ENCODE measurements at places on chromosomes 2 and 18.
A peak's percentile ranks its signal among the peaks of the same experiment; 100 is the strongest.

- no peak overlapping the region for H3K4me3 ChIP-seq
- no peak overlapping the region for H3K27ac ChIP-seq
- no peak for DNase-seq
- no peaks in the 10 kb centered on the region for H3K4me1 ChIP-seq
- peaks cover 8% of the 10 kb centered on the region for H3K36me3 ChIP-seq
- no peaks in the 10 kb centered on the region for H3K27me3 ChIP-seq
Measured at GRCh38 chr2:204585930-204586329, 40.7 kb downstream of the PARD3B start.

GRCh38 chr2:206433190-206433589, 10.1 kb upstream of the ADAM23 start:
- H3K27ac ChIP-seq = no peak overlapping the region
- DNase-seq = no peak
- no peaks in the 10 kb centered on the region for H3K36me3 ChIP-seq
- no peaks in the 10 kb centered on the region for H3K4me1 ChIP-seq
- no peak overlapping the region for H3K4me3 ChIP-seq

DNA sequence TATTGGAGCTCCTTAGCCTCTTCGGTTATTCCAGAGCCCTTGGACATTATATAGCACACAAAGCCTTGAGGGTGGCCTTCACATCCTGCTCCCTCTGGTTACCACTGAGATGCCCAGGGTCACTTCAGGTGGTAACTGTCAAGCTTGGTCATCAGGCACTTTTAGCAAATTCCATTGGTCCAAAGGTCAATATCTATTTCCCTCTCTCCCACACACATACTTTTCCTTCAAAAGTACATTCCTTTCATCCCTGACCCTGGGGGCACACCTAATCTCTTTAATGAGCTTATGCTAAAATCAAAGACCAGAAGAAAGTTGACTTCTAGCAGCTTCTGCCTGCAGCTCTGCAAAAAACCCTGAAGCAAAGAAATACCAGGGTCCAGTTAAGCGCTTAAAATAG, 172.0 kb upstream of the NRP2 start:
- H3K27me3 ChIP-seq = no peaks in the 10 kb centered on the region
- H3K36me3 ChIP-seq = no peaks in the 10 kb centered on the region
- no peak for DNase-seq
- H3K4me1 ChIP-seq = no peaks in the 10 kb centered on the region
- no peak overlapping the region for H3K4me3 ChIP-seq

DNA sequence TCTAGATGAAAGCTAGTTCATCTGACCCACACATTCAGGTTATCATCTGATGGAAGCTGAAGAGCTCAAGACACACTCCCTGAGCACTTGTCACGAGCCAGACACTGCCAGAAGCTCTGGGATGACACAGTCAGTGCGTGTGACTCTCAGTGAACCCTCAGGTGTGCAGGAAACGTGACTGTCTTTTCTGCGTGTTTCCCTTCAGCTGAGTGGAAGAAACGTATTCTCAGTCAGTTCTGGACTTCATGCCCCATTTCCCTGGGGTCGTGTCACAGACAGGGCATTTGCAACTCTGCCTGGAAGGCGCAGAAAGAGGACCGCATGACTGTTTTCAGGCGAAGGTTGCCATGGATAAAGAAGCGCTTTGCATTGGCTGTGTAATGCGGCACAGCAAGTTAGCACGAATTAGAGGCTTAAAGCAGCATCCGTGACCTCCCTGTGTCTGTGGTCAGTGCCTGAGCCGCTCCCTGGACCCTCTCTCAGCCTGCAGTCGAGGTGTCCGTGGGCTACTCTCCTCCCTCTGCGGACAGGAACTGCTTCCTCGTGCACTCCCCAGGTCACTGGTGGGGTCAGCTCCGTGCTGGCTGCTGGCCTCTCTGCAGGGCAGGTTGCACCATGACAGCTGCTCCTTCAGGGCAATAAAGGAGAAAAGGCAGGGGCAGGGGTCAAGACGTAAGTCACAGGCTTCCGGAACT, 3.3 kb upstream of the ALLC start:
- H3K27ac ChIP-seq = no peak overlapping the region
- DNase-seq = no peak
- peaks cover 18% of the 10 kb centered on the region for H3K4me1 ChIP-seq
- no peaks in the 10 kb centered on the region for H3K27me3 ChIP-seq

GRCh38 chr18:23240609-23240930, 105.3 kb downstream of the CABLES1 start:
- peaks cover 2% of the 10 kb centered on the region for H3K36me3 ChIP-seq
- no peak for DNase-seq
- H3K4me3 ChIP-seq = no peak overlapping the region

- H3K27me3 ChIP-seq = peaks cover 7% of the 10 kb centered on the region
- no peak overlapping the region for H3K4me3 ChIP-seq
- H3K36me3 ChIP-seq = no peaks in the 10 kb centered on the region
- no peak overlapping the region for H3K27ac ChIP-seq
- DNase-seq = peak; percentile 89
- H3K4me1 ChIP-seq = no peaks in the 10 kb centered on the region
Measured at GRCh38 chr2:95695613-95696012, 103.8 kb downstream of the TRIM43 start.

- no peaks in the 10 kb centered on the region for H3K36me3 ChIP-seq
- no peak overlapping the region for H3K4me3 ChIP-seq
- no peaks in the 10 kb centered on the region for H3K4me1 ChIP-seq
- DNase-seq = no peak
Measured at GRCh38 chr2:204748286-204748685, 203.0 kb downstream of the PARD3B start.

DNA sequence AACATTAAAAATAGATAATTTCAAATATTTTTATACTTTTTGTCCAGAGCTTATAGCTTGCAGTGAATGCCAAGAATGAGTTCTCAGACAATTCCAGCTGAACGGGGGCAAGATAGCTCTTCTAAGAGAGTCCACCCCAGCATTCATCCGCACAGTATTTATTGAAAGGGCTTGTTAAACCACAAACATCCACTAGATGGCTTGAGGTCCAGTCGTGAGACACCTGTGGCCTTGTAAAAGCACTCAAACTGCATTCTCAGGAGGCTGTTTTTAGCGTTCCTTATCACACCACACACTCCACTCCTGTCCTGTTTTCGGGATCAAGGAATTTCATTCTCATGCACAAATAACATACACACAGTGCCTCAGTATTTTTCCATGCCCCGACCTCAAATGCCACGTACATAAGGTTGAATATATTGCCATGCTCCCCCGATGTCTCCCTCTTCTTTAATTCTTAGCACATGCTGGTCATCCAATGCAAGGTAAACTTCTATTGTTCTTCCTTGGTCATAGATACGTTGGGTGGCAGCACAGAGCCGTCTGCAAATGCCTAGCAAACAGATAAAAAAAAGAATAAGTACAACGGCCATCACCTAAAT, 47.4 kb downstream of the DNAJC10 start:
- H3K4me1 ChIP-seq = peaks cover 9% of the 10 kb centered on the region
- peaks cover 50% of the 10 kb centered on the region for H3K36me3 ChIP-seq
- H3K4me3 ChIP-seq = no peak overlapping the region
- DNase-seq = no peak
- peak overlapping the region; percentile 5 for H3K27ac ChIP-seq

- no peak overlapping the region for H3K4me3 ChIP-seq
- no peak for DNase-seq
- peak overlapping the region; percentile 74 for H3K27ac ChIP-seq
- peaks cover 13% of the 10 kb centered on the region for H3K4me1 ChIP-seq
- H3K27me3 ChIP-seq = no peaks in the 10 kb centered on the region
Measured at GRCh38 chr2:231411237-231411636, 15.7 kb downstream of the B3GNT7 start.

- H3K4me1 ChIP-seq = peaks cover 4% of the 10 kb centered on the region
- no peak overlapping the region for H3K4me3 ChIP-seq
Measured at GRCh38 chr2:152571048-152571766, 146.1 kb downstream of the PRPF40A start.

GRCh38 chr2:229641676-229642075, 72.7 kb downstream of the DNER start:
- H3K4me1 ChIP-seq = no peaks in the 10 kb centered on the region
- no peak for DNase-seq
- no peak overlapping the region for H3K4me3 ChIP-seq
- no peak overlapping the region for H3K27ac ChIP-seq

DNA sequence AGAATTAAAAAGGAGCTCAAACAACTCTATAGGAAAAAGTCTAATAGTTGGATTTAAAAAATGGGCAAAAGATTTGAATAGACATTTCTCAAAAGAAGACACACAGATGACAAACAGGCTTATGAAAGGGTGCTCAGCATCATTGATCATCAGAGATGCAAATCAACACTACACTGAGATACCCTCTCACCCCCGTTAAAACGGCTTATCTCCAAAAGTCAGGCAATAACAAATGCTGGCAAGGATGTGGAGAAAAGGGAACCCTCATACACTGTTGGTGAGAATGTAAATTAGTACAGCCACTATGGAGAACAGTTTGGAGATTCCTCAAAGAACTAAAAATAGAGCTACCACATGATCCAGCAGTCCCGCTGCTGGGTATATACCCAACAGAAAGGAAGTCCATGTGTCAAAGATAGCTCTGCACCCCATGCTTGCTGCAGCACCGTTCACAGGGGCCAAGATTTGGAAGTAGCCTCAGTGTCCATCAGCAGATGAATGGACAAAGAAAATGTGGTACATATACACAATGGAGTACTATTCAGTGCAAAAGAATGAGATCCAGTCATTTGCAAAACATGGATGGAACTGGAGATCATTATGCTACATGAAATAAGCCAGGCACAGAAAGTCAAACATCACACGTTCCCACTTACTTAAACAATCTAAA, 46.7 kb upstream of the B3GNT7 start:
- H3K4me1 ChIP-seq = no peaks in the 10 kb centered on the region
- peaks cover 10% of the 10 kb centered on the region for H3K36me3 ChIP-seq
- peak; percentile 51 for DNase-seq
- H3K27me3 ChIP-seq = no peaks in the 10 kb centered on the region
- H3K4me3 ChIP-seq = no peak overlapping the region

- DNase-seq = no peak
- H3K36me3 ChIP-seq = no peaks in the 10 kb centered on the region
- H3K27ac ChIP-seq = no peak overlapping the region
- no peak overlapping the region for H3K4me3 ChIP-seq
- no peaks in the 10 kb centered on the region for H3K27me3 ChIP-seq
- no peaks in the 10 kb centered on the region for H3K4me1 ChIP-seq
Measured at GRCh38 chr2:187453078-187453641, 5.1 kb upstream of the CALCRL start.

DNA sequence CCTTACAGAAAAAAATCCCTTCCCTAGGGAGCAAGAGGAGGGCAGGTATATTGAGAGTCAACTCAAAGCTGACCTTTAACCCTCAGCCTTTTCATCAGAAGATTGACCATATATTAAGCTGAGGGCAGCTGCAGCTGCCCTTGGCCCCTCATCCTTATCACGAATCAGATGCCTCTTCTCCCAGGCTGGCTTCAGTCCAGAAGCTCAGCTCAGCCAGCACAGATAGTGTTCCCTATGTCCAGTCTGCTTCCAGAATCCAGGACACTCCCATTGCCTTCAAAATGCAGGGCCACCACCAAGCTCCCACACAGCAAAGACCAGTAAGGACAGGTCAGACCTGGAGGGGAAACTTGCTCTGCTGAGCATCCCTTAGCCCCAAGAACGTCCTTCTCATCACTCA, 146.1 kb downstream of the BCL11A start:
- H3K4me1 ChIP-seq = no peaks in the 10 kb centered on the region
- no peak overlapping the region for H3K27ac ChIP-seq
- no peaks in the 10 kb centered on the region for H3K36me3 ChIP-seq
- no peak overlapping the region for H3K4me3 ChIP-seq
- DNase-seq = no peak

- no peaks in the 10 kb centered on the region for H3K4me1 ChIP-seq
- H3K27ac ChIP-seq = no peak overlapping the region
- H3K4me3 ChIP-seq = no peak overlapping the region
- no peaks in the 10 kb centered on the region for H3K27me3 ChIP-seq
Measured at GRCh38 chr18:73258375-73259087, 390.7 kb upstream of the NETO1 start.

DNA sequence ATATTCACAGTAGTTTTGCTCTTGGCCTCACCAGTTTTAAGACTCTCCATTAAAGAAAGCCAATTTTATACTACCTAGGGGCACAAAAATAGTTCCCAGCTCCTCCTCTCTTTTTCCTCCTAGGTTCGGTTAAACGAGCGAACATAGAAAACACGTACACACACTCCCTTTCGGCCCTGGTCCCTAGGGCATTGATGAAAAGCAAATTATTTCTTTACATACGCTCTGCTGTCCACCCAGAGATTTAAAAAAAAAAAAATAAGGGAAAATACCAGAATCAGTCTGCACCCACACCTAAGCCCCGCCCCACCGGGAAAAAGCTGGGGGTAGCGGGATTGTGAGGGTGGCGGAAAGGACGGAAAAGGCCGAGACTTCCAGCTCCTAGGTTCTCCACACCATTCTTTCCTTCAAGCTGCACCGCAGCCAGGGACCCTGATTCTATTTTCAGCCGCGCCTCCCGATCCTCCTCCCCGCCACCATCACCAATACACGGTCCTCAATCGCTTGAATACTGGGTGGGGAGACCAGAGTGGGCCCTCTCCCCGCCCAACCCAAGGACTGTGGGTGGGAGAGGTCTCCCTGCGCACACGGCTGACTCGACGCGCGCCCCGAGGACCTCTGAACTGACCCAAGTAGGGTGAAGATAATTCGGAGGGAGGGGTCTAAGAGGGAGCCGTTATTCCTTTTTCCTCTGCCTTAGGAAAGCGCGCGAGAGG, 769 bp downstream of the ATF2 start:
- H3K27me3 ChIP-seq = no peaks in the 10 kb centered on the region
- peak overlapping the region; percentile 88 for H3K4me3 ChIP-seq
- H3K27ac ChIP-seq = peak overlapping the region; percentile 93

- no peak for DNase-seq
- no peak overlapping the region for H3K27ac ChIP-seq
- H3K4me3 ChIP-seq = no peak overlapping the region
Measured at GRCh38 chr2:33000986-33001385, 54.2 kb downstream of the LTBP1 start.

DNA sequence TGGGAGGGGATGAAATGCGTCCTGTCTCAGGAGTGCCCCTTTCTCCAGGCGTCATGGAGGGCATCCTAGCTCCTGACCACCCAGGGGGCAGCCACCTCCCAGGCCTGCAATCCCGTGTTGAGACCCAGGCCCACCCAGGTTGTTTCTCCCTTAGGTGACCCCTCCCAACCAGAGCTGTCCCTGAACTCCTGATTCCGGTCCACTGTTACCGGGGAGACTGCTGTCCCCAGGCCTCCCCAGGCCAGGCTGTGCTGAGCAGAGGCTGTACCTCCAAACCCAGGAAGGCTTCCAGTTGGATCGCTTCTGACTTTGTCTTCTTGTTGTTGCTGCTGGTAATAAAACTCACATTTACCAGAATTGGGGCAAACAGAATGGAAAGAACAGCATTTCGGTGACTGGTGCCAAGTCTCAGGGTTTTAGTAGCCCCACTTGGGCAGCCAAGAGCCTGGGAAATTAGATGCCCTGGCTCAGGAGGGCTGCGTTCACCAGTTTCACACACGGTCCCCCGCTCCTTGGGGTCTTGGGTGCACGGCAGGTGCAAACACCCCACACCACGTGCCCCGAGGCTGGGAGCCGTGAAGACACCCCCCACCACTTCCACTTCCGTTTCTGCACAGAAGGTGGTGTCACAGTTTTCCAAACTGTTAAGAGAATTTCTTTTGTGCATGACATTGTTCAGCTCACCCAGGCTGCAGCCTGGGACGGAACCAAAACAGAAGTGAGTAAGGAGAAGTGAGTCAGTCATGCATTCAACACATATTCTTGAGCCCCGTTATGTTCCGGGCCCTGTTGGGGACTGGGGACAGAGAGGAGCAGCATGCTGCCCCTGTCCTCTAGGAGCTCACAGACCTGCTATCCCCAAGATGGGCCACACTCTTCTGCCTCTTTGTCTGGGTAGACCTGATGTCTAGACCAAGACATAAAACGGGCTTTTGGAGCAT, 29.4 kb downstream of the ITM2C start:
- no peak overlapping the region for H3K27ac ChIP-seq
- no peaks in the 10 kb centered on the region for H3K4me1 ChIP-seq
- H3K36me3 ChIP-seq = no peaks in the 10 kb centered on the region
- DNase-seq = peak; percentile 6
- no peak overlapping the region for H3K4me3 ChIP-seq

All from tibial artery (tissue), 4 donors.